ENCODE measurements at places on chromosomes 5 and 9.

GRCh38 chr5:122327110-122327509 is 15.1 kb downstream of the SNCAIP start:
- no peak for DNase-seq

- DNase-seq: no peak
Measured at GRCh38 chr5:31854181-31855133, 215.5 kb downstream of the PDZD2 start.

DNA sequence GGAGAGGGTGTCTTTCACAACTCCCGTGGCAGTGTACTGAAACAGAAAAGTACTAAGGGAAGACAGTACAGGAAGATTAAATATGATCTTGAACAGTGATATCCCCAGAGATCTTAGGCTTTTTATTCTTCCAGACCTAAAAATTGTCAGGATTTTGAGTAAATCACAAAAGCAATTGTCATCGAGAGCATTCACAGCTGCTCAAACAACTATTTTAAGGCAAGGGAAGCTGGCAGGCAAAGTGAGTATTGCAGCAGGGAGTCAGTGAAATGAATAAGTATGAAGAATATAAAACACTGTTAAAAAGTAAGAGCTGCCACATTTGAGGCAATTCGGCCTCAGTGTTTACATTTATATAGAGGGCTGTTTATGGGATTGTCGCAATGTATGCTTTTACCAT is 479.0 kb downstream of the CAAP1 start:
- DNase-seq: no peak

- DNase-seq: no peak
Measured at GRCh38 chr5:27472871-27473270, 434.5 kb upstream of the CDH9 start.

GRCh38 chr5:116532762-116533525 is 41.7 kb downstream of the SEMA6A start:
- DNase-seq: no peak

- no peak for DNase-seq
Measured at GRCh38 chr5:168047043-168047668, 244.3 kb upstream of the WWC1 start.

DNA sequence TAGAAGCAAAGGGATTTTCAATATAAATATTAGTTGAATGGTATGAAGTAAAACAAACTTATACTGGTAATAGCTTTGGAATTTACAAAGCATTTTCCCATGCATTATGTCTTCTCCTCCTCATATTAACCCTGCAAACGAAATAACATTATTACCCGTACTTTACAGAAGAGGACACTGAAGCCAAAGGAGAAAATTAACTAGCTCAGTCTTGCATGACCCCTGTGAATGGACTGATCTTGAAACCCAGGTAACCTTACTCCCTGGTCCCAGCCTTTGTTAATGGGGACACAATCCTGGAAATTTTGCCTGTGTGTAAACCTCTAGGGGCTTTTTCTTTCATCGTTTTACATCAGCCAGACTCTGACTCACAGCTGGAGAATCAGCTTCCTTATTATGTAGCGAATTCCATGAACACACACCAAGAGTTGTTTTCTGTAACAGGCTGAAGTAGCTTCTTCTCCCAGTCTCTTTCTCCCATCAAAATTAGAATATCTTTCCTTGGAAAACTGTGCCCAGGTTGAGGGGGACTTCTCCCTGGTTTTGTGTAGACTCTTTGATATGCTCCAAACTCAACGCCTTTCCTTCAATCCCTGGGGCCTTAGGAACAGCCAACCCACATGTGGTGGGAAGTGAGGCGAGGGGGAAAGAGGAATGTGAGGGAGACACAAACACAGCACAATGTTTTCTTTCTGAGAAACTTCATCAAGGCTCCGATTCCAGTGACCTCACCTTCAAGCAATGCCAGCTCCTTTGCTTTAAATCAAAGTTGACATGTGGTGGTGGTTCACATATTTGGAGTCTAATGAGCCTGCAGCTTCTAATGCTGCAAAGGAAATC is 480.9 kb upstream of the PAPPA start:
- no peak for DNase-seq

- no peak for DNase-seq
Measured at GRCh38 chr9:36080519-36080918, 43.8 kb downstream of the RECK start.

DNA sequence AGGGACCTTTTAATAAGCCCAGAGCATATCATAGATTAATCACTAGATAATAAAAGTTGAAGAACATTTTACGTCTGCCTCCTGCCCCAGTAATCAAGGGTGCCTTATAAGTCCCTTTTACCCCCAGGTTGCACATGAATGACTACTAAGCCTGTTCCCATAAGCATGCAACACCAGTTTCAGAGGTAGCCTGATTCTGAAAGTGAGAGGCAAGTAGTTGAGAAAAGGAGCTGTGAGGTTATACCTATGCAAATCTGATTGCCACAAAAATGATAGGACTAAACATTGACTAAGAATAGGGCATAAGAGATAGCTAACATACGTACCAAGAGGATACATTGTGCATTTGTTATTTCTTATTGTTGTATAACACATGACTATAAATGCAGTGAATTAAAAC is 681.9 kb downstream of the ISL1 start:
- DNase-seq: no peak

- no peak for DNase-seq
Measured at GRCh38 chr5:74653991-74654390, 13.5 kb upstream of the ENC1 start.

- no peak for DNase-seq
Measured at GRCh38 chr9:136622538-136622948, 40.2 kb upstream of the EGFL7 start.

DNA sequence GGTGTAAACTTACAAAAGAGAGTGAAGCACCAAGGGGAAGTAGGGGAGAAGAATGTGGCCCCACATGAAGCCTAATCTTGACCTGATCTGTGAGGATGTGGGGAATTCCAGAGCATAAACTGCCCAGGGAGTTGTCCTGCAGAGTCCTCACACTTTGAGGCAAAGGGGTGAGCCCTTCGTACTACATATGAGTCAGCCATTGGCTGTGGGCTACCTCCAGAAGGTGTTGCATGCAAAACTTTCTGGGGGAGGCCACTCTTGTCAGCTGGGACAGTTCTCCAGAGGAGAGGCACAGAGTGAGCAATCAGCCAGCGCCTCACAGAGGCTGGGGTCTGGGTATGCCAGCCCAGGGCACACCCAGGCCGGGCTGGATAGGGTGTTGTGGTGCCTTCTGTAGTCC is 98.1 kb upstream of the NMUR2 start:
- DNase-seq: no peak

GRCh38 chr5:153617190-153617589 is 126.7 kb downstream of the GRIA1 start:
- DNase-seq: no peak

DNA sequence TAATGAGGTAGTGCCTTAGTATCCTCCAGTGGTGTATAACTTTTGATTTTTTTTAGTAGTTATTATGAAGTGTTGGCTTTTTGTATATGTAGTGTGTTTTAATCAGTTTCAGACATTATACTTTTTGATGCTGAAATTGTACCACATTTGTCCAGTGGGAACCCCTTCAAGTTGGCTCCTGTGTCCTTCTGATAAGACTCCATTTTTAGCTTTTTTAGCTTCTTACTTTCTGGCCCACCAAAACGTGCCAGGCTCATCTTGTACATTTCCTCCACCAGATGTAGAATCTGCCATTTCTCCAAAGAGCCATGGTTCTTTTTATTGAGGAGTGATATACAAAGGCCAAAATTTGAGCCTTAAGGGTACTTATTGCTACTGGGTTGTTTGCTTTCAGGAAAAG is 84.4 kb downstream of the PBX3 start:
- DNase-seq: no peak

GRCh38 chr9:27176971-27177370 is 67.9 kb downstream of the TEK start:
- DNase-seq: no peak

DNA sequence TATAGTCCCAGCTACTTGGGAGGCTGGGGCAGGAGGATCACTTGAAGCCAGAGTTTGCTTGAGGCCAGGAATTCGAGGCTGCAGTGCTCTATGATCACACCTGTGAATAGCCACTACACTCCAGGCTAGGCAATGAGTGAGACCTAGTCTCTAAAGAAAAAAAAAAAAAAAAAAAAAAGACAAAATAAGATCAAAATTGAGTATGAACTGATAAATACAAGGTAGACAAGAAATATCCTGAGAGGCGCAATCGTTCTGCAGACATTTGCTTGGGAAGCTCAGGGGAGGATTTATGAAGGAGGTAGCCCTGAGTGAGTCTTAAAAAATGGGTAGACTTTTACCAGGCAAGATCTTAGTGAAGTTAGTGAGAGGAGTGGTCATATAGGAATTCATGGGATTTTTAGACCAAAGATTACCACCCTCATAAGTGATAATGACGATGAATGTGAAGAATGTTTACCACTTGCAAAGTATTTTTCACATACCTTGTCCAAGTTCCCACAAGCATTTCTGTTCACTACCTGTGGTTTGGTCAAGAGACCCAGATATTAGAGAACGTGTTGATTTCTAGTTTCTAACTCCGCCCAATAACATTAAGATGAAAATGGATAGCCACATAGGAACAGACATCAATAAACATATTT is 4.4 kb downstream of the PDCD1LG2 start:
- DNase-seq: no peak

DNA sequence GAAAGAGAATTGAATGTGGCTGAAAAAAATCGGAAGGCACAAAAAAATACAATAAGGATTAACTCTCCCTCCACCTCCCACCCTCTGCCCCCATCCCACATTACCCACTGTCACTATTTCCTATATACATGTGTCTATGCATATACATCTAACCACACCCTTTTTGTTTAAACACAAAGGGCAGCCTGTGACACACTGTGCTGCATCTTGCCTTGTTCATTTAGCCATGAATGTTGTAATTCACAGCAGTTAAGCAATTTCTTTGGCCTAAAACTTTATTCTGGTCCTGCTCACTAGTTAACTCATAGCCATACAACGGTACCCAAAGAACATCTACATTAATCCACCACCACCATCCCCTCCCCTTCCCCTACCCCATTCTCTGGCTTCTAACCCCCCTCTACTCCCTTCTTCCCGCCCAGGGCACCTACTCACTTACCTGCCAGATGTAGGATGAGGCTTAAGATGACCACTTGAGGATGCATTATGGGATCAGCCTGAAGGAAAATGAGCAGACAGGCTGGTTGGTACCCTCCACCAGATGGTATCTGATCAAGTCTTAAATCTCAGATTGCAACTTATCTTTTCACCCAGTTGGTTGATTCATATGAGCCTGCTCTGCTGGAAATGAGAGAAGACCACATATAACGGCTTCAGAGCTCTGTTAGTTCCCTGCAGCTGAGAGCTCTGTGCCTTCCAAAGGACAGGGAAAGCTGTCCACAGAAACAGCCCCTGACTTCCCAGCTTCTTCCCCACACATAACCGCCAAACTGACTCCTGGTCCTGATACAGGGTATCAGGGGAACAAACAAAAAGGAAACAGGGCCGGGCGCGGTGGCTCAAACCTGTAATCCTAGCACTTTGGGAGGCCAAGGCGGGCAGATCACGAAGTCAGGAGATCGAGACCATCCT is 1.2 kb downstream of the HAVCR1 start:
- no peak for DNase-seq

- no peak for DNase-seq
Measured at GRCh38 chr9:21770871-21771560, 31.4 kb upstream of the MTAP start.

DNA sequence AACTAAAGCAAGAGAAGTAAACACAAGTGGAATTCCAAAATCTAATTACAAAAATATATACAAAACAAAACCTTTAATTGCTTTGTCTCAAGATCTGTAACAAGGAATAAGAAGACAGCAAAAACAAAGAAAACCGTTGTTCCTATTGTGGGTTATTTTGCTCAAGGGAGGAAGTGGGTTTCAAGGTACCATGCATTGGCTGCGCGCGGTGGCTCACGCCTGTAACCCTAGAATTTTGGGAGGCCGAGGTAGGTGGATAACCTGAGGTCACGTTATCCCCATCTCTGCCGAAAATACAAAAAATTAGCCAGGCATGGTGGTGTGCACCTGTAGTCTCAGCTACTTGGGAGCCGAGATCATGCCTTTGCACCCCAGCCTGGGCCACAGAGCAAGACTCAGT is 12.1 kb upstream of the IQGAP2 start:
- DNase-seq: no peak

- no peak for DNase-seq
Measured at GRCh38 chr5:26884481-26884880, 153.9 kb downstream of the CDH9 start.

DNA sequence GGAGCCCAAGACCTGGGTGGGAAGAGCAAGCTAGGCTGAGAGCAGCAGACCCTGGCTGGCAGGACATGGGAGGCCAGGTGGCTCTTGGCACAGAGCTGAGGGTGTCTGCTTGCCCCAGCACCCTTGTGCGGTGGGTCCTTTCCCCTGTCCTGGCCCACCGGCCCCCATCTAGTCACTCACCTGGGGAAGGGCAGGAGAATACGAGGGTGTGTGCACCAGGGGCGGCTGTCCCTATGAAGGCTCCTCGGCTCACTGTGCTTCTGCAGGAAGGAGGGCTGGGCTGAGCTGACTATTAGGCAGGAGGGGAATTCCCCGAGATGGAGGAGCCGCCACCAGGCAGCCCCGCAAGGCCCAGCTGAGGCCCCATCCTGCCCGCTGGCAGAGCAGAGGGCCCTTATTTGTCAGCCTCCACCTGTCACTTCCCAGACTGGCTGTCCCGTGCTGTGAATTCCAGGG is 6.1 kb upstream of the TNIP1 start:
- peak; percentile 27 for DNase-seq

DNA sequence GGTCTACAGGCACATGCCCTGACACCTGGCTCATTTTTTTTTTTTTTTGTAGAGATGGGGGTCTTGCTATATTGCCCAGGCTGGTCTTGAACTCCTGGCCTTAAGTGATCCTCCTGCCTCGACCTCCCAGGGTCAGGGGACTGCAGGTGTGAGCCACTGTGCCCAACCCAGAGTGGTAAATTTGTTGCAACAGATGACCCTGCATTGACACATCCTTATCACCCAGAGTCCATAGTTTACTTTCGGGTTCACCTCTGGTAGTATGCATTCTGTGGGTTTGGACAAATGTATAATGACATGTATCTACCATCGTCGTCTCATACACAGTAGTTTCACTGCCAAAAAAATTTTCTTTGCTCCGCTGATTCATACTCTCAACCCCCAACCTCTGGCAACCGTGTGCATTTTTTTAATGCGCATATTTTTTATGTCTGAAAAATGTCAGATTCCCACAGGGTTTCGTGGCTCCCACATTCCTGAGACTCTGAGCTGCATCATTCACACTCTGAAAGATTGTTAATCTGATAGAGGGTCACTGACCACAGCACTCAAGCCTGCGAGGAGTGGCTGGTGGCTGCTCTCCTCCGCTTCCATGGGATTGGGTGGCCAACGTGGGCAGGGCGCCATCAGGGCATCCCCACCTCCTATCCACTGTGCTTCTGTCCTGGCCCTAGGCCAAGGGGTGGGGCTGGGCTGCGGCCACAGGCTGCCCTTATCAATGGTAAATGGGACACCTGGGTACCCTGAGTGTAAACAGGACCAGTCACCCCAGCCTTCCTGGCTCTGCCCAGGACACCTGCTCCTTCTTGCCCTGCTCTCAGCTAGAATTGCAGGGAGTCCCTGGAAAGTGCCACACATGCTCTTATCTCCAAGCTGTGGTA is 9.6 kb downstream of the NDST1 start:
- no peak for DNase-seq

Data from stimulated activated CD8-positive, alpha-beta memory T cell treated with anti-CD3 and anti-CD28 coated beads, Interleukin-4, amount 100 ng/mL, for 1 hour (primary cell).